ENCODE measurements at places on chromosomes 5 and 9. TPM values are rescaled to one million over a fixed set of nuclear protein-coding genes. Genes with fewer than 3 reads are reported as not detected.

GRCh38 chr5:74457876-74458275 lies 182.7 kb downstream of the ENC1 start:
- no peaks in the 10 kb centered on the region for H3K4me1 ChIP-seq
- H3K4me3 ChIP-seq, result no peak overlapping the region
- peaks cover 7% of the 10 kb centered on the region for H3K27me3 ChIP-seq
- no peaks in the 10 kb centered on the region for H3K36me3 ChIP-seq
- H3K27ac ChIP-seq, result no peak overlapping the region

DNA sequence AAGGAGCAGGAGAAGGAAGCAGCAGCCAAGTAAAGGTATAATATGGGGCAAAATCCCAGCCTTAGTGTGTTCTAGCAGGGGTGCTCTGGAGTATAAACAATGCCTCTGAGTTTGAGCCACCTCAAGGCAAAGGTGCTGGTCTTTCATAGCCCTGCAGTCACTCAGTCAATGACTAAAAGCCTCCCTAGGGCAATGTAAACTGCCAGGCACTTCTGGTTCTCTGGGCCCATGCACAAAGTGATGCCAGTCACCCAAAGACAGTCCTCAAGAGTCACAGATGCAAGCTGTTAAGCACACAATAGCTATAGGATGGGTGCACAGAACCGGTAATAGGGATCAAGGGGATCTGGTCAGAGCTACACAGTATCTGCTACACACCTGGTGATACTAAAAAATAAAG lies 12.6 kb downstream of the ZBTB5 start:
- peaks cover 23% of the 10 kb centered on the region for H3K4me1 ChIP-seq
- DNase-seq, result no peak
- no peak overlapping the region for H3K4me3 ChIP-seq

DNA sequence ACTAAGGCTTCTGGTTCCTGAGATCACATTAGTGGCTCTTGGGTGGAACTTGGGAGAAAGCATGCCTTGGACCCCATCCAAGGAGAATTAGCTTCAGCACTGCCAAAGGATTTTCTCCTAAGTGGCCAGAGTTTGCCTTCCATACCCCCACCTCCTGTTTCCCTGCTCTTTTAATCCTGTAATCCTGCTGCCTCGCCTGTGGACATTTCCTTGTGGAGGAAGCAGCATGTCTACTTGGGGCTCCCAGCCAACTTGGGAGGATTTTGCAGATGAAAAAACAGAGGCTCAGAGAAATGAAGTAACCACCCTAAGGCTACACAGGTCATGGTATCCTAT lies 1.6 kb downstream of the ARSI start:
- peaks cover 6% of the 10 kb centered on the region for H3K27me3 ChIP-seq
- H3K36me3 ChIP-seq, result no peaks in the 10 kb centered on the region
- no peak overlapping the region for H3K4me3 ChIP-seq
- H3K4me1 ChIP-seq, result peaks cover 15% of the 10 kb centered on the region

The ARSI gene
- not detected for polyA plus RNA-seq

- peak overlapping the region; percentile 32 for H3K27ac ChIP-seq
- no peak for DNase-seq
- H3K4me3 ChIP-seq, result no peak overlapping the region
- peaks cover 5% of the 10 kb centered on the region for H3K27me3 ChIP-seq
- peaks cover 13% of the 10 kb centered on the region for H3K4me1 ChIP-seq
Observed at GRCh38 chr5:139363937-139364336, 19.2 kb downstream of the SLC23A1 start.

DNA sequence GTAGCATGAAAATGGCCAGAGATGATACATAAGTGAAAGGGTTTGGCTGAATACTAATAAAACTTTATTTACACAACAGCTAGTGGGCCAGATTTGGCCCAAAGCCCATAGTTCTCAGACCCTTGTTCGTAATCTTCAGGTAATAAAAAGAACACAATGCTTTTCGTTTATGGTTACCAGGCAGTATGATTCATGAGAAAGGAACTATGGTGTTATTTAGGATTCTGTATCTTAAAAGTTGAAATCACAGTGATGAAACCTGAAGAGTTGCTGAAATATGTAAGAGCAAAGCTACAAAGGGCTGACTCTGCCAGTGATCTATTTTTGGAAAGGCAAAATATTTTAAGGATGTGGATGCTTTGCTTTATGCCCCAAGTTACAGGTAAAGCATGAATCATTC lies 192.7 kb downstream of the SMC2 start:
- no peak for DNase-seq
- no peaks in the 10 kb centered on the region for H3K4me1 ChIP-seq
- no peak overlapping the region for H3K4me3 ChIP-seq
- H3K27ac ChIP-seq, result no peak overlapping the region
- H3K36me3 ChIP-seq, result no peaks in the 10 kb centered on the region

DNA sequence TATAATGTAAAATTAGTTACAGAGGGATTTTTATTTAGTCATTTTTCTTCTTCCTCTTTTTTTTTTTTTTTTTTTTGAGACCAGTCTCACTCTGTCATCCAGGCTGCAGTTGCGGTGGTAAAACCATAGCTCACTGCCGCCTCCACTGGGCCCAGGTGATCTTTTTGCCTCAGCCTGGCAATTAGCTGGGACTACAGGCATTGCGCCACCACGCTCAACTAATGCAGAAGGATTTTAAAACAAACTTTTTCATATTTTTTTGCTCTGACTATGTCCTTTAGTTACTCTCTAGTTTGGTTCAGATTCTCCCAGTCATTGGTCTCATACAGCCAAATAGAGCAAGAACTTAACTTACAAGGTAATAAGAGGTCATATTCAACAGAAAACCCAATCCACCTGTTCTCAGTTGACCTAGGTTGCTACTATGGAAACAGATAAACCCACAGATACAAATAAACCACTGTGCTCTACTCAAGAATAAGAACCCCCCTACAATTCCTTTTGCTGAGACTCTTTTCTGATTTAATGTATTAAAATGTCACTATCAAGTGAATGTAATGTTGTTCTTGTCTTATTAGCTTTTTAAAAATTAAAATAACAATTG lies 50.1 kb upstream of the TTC39B start:
- peaks cover 4% of the 10 kb centered on the region for H3K27me3 ChIP-seq
- no peak for DNase-seq
- no peaks in the 10 kb centered on the region for H3K36me3 ChIP-seq
- H3K4me3 ChIP-seq, result no peak overlapping the region
- H3K4me1 ChIP-seq, result peaks cover 11% of the 10 kb centered on the region

GRCh38 chr9:136597141-136597885 lies 51.5 kb upstream of the NOTCH1 start:
- no peak for DNase-seq
- no peak overlapping the region for H3K4me3 ChIP-seq
- peaks cover 2% of the 10 kb centered on the region for H3K27me3 ChIP-seq
- H3K27ac ChIP-seq, result no peak overlapping the region
- peaks cover 6% of the 10 kb centered on the region for H3K4me1 ChIP-seq
- H3K36me3 ChIP-seq, result no peaks in the 10 kb centered on the region

DNA sequence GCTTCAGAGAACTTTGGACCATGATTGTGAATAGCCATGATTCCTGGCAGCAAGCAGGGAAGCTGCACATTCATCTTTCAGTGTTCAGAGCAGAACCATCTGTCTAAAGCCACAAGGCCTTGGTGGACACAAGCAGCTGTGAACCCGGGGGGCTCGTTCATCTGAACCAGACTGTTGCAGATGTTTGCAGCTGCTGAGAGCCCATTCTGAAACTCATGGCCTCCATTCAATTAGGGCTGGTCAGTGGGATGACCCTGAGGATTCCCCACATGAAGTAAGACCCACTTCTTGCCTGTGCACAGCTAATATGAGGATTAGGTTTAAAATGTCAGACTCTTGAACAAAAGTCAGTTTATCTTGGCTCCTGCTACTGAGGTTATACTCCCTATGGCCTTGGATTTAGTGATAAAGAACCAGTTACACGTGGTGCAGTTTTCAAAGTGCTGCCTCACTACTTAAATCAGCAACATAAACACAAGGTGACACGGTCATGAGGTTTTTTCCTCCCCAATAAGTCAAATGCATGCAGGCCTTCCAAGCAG lies 109.8 kb upstream of the IFNK start:
- no peaks in the 10 kb centered on the region for H3K4me1 ChIP-seq
- no peak for DNase-seq
- no peaks in the 10 kb centered on the region for H3K27me3 ChIP-seq
- no peak overlapping the region for H3K27ac ChIP-seq

DNA sequence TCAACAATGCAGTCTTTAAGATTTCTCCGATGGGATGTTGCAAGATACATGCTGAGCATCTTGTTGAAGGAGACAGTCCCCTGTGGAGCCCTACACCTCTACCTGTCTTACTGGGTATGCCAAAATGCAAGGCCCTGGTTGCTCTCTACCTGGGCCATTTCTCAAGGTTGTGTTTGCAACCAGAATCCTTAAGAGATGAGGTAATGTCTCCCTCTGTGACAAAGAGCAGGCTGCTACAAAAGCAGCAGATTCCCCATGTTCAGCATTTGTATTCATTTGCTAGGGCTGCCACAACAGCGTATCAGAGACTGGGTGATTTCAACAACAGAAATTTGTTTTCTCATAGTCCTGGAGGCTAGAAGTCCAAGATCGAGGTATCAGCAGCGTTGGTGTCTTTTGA lies 138.4 kb upstream of the RPS23 start:
- H3K36me3 ChIP-seq, result no peaks in the 10 kb centered on the region
- DNase-seq, result no peak
- no peak overlapping the region for H3K27ac ChIP-seq
- H3K4me1 ChIP-seq, result peaks cover 21% of the 10 kb centered on the region

- no peak overlapping the region for H3K4me3 ChIP-seq
- H3K4me1 ChIP-seq, result no peaks in the 10 kb centered on the region
- no peak overlapping the region for H3K27ac ChIP-seq
- no peaks in the 10 kb centered on the region for H3K36me3 ChIP-seq
Observed at GRCh38 chr5:167786871-167787578, 504.4 kb upstream of the WWC1 start.

- H3K27me3 ChIP-seq, result no peaks in the 10 kb centered on the region
- no peak overlapping the region for H3K27ac ChIP-seq
- H3K36me3 ChIP-seq, result no peaks in the 10 kb centered on the region
Observed at GRCh38 chr5:44933686-44934085, 124.9 kb downstream of the MRPS30 start.

The OBP2A gene
- polyA plus RNA-seq, result not detected

DNA sequence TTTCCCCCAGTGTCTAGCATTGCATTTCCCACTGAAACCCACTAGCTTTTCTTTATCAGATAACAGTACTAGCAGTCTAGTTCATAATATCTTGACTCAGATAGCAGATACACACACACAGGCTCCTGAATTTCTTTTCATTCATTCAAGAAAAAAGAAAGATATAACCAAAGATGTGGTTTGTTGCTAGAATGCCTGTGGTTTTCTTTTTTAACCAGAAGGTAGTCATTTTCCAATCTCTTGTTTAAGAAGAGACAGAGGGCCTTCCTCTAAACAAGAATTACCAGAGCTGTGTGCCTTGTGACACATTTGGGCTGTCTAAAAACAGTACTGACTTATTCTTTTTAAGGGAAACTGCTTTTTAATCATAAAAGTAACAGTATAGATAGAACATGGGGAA lies 167.3 kb downstream of the PJA2 start:
- no peaks in the 10 kb centered on the region for H3K4me1 ChIP-seq
- no peak overlapping the region for H3K27ac ChIP-seq
- H3K27me3 ChIP-seq, result no peaks in the 10 kb centered on the region

DNA sequence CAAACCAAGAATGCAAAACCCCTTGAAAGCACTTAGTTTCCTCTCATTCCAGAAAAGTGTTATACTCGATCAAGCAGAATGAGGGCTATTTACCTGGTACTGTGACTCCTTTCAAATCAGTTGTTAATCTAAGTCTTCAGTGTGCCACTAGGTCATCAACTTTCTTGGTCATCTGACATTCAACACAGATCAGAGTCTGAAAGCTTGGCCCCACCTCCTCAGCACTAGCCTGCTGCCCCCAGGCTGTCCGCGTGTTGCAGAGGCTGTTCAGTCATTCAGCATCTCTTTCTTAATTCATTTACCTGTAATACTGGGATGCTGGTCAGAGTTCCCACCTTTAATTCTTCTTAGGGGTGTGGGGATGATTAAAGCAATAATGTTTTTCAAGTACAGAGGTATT lies 28.5 kb downstream of the ENC1 start:
- H3K36me3 ChIP-seq, result no peaks in the 10 kb centered on the region
- no peak for DNase-seq
- no peaks in the 10 kb centered on the region for H3K4me1 ChIP-seq
- no peak overlapping the region for H3K27ac ChIP-seq

The PCDHB7 gene
- not detected for polyA plus RNA-seq

DNA sequence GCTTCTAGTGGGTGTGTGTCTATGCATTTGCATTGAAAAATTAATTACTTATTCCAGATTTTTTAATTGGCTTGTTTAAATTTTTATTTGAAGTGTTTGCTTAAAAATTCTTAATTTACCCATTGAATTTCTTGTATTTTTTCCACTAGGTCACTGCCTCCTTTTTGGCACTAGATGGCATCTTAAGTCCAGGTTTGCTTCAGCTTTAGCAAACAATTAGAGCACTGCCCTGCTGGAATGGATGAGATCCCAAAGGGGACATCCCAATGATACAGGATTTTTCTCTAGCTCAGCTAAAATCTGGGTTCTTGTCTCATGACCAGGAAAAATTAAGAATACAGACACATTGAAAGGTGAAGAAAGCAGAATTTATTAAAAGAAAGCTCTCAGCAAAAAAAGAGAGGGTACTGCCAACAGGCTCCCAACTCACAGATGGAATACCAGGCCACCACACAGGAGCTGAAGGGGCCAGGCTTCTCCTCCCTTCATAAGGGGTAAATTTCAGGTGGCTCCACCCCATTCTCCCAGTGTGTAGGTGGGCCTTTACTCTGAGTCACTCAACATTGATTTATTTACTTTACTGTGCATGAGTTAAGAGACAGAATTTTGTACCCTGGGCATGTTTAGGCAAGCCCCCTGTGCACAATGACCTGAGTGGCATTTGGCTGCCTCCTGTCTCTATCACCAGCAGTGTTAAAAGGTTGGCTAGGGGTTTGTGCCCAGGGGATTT lies 532.4 kb downstream of the ANXA1 start:
- H3K36me3 ChIP-seq, result no peaks in the 10 kb centered on the region
- H3K27me3 ChIP-seq, result peaks cover 3% of the 10 kb centered on the region
- H3K4me3 ChIP-seq, result no peak overlapping the region

- no peak for DNase-seq
- peak overlapping the region; percentile 73 for H3K4me3 ChIP-seq
- H3K4me1 ChIP-seq, result peaks cover 92% of the 10 kb centered on the region
- H3K36me3 ChIP-seq, result peaks cover 70% of the 10 kb centered on the region
- peaks cover 90% of the 10 kb centered on the region for H3K27me3 ChIP-seq
- H3K27ac ChIP-seq, result peak overlapping the region; percentile 95
Observed at GRCh38 chr5:132483661-132484390, 6.7 kb downstream of the IRF1 start.

DNA sequence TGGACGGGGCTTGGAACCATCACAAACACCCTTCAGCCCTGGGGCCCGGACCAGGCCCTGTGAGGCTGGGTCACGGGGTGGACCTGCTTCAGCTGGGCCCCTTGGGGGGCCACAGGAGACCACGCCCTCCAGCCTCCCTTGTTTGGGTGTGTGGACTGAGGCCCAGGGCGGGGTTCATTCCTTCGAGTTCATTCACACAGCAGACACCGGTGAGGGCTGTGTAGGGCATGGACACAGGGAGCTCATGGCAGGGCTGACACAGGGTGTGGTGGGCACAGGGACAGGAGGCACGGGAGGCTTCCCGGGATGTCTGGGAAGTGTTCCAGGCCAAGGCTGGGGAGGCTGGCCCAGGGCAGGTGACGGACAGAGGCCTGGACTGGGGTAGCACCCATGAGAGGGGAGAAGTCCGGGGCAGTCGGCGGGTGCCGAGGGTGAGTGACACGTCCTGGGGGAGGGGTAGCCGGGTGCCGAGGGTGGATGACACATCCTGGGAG lies 8.9 kb downstream of the DNLZ start:
- no peak for DNase-seq
- H3K4me3 ChIP-seq, result no peak overlapping the region
- no peaks in the 10 kb centered on the region for H3K4me1 ChIP-seq
- H3K27me3 ChIP-seq, result no peaks in the 10 kb centered on the region
- H3K27ac ChIP-seq, result no peak overlapping the region

- peaks cover 3% of the 10 kb centered on the region for H3K27me3 ChIP-seq
- peak overlapping the region; percentile 85 for H3K4me3 ChIP-seq
- H3K27ac ChIP-seq, result peak overlapping the region; percentile 75
- H3K4me1 ChIP-seq, result peaks cover 89% of the 10 kb centered on the region
Observed at GRCh38 chr9:95491543-95492320, 25.0 kb downstream of the PTCH1 start.

Data from immature natural killer cell (primary cell).